ENCODE measurements at places on chromosomes 1 and 21.

DNA sequence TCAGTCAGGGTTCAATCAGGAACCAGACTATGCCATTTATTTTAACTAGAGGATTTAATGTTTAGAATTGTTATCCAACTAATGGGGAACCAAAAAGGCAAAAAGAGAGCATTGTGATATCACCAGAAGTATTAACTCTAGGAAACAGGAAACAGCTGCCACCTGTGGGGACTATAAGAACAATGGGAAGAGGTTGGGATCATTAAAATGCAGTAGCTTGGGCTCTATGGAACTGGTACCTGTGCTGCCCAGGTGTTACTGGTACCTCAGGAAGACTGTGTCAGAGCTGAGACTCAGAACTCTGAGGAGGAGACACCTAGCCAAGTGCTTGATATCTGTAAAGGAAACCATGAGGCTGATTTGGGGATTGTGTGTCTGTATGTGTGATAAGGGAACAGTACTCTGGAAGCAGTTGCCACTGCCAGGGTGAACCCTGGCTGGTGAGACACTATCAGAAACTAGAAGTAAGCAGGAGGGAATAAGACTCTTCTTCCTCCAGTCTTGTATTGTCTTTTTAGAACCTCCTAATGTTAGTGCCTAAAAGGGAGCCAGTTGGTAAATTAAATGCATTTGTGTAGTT is 49.4 kb downstream of the MAN1A2 start:
- DNase-seq: peak; percentile 56

GRCh38 chr1:117622726-117623125 is 16.9 kb downstream of the TENT5C start:
- no peak for DNase-seq

- no peak for DNase-seq
Measured at GRCh38 chr21:23138797-23139196, 2140.6 kb downstream of the NCAM2 start.

- DNase-seq: no peak
Measured at GRCh38 chr1:163069655-163070277, 605 bp downstream of the RGS4 start.

DNA sequence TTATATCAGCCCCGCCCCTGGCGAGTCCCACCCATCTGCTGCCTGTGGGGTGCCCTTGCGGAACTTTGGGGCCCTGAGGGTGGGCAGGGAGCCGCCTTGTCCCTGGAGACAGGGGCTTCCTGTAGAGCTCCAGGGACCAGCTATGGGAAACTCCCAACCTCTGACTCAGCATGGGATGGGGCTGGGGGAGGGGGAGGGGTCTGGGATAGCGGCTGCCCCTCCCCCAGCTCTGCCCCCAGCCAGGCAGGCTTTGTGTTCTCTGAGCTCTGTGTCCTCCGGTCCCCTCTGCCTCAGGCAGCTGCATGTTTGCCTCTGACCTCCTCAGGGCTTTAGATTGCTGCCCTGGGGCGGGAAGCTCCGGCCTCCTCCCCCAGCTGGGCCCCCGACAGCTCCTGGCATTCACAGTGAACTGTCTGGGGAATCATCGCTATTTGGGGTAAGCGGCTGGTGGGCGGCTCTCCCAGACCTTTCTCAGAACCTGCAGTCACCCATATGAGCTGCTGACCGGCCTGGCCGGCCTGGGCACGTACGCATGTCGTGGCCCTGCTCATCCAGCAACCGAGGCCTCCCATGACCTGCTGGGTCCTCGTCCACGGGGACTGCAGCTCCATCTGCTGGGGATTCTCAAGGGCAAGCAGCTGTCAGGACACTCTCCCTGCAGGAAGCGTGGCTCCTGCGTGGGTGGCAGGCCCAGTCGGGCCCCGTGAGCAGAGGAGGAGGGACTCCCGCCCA is 17.1 kb downstream of the ARHGEF16 start:
- no peak for DNase-seq

DNA sequence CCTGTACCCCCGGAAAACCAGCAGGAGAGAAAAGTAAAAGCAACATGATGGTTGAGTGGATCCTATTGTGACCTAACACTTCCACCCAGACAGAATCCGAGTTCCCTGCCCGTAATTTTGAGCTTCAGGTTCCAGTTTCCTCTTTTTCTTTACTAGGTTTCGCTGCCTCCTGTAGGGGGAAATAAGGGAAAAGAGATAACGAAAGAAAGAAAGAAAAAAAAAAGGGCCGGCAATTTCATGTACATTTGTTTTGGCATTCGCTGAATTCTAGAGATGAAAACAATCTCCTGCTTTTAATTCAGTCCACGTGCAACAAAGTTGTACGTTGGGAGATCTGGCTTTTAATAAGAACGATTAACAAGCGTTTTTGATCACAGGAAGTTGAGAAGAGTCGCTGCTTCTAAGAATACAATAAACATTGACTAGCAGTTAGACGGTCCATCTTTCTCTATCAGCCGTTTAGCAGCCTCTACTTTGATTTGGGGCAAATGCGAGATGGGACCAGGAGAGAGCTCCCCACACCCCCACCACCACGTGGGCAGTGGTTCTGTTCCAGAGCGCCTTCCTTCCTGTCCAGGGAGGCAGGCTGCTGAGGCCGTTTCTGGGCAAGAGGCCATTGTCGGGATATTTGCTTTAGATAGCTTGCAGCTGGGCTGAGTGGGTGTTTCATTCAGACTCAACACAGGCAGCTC is 155.9 kb upstream of the RUNX1 start:
- DNase-seq: peak; percentile 88

DNA sequence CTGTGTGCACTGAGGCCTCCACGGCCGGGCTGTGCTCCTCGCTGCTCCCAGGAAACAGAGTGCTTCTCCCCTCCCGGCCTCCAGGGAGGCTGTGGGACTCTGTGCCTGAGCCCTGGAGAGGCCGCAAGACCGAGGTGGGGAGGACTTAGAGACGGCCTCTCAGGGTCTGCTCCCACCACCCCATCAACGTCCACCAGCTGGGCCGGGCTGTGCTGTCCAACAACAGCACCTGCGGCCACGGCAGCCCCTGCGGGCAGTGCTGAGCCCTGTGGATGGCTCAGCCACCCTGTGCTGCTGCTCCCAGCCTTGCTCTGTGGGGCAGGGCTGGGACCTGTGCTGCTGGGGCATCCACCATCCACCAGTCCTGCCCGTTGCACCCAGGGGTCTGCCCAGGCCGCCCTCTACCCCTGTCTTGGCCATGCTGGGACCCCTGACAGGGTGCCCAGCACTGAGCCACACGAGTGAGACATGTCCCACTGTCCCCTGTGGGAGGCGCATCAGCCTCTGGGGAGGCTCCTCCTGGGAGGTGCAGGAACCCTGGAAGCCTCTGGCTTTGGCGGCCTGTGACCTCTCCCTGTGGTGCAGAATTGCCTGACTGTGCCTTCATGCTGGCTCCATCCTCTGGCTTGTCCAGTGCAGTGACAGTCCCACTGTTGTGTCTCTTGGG is 31.2 kb upstream of the LRRC3 start:
- no peak for DNase-seq

DNA sequence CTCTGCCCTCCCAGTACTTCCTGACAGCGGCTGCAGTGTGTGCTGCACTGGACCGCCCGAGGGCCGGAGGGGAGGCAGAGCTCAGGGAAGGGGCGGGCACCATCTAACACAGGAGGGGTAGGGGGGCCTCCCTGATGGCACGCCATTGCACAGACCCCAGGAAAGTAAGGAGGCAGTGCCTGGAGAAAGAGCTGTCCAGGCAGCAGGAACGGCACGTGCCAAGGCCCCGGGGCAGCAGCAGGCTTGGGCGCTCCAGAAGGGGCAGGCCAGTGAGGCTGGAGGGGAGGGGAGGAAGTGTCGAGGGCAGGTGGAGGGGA is 110.7 kb downstream of the CRYAA start:
- no peak for DNase-seq
